ENCODE measurements at places on chromosomes 7 and 10.
A peak's percentile ranks its signal among the peaks of the same experiment; 100 is the strongest.

- no peak for DNase-seq
Observed at GRCh38 chr10:122172361-122173008, 98.6 kb upstream of the BTBD16 start.

- DNase-seq = no peak
Observed at GRCh38 chr7:134706468-134706867, 59.8 kb downstream of the BPGM start.

DNA sequence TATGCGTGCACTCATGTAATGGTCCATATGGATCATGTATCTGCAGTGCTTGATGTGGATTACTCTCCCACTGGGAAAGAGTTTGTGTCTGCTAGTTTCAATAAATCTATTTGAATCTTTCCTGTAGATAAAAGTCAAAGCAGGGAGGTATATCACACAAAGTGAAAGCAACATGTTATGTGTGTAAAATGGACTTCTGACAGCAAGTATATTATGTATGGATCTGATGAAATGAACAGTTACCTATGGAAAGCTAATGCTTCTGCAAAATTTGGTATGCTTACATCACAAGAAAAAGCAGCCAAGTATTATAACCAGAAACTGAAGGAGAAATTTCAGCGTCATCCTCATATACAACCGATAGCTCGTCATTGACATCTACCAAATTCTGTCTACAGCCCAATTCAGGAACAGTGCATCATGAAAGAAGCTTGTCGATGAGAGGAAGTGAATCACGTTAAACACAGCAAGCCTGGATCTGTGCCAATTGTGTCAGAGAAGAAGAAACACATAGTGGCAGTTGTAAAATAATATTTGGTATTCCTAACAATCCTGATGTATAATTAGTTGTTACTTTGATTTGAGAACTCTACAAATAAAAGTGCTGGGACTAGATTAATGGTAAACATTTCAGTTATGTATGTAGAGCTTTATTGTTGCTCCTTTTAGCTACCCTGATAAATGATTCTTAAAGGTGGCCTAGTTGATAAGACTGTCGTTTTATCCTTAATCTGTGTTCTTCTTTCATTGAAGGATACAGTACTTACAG, 14.2 kb upstream of the SYPL1 start:
- peak; percentile 10 for DNase-seq

GRCh38 chr10:69247313-69247710, 27.2 kb downstream of the HKDC1 start:
- no peak for DNase-seq

- DNase-seq = no peak
Observed at GRCh38 chr10:28945959-28946358, 268.6 kb downstream of the BAMBI start.

GRCh38 chr7:151837285-151838042, 39.5 kb downstream of the PRKAG2 start:
- DNase-seq = no peak

DNA sequence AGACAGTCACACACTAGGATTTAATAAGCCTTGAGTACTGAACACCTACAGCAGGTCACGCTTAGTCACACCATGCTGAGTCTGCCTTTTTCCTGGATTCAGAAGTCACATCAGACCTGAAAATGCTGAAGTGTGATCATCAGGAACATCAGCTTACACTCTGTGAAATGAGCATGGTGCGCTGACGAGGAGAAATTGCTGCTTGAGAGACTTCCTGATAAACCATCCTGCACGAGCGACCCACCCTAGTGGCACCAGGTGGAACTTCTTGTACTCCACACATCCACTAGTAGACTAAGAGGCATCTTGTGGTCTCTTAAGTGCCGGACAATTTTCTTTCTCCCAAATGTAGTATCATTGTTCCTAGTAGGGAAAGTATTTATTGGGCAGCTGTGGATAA, 51.8 kb upstream of the MRLN start:
- no peak for DNase-seq

DNA sequence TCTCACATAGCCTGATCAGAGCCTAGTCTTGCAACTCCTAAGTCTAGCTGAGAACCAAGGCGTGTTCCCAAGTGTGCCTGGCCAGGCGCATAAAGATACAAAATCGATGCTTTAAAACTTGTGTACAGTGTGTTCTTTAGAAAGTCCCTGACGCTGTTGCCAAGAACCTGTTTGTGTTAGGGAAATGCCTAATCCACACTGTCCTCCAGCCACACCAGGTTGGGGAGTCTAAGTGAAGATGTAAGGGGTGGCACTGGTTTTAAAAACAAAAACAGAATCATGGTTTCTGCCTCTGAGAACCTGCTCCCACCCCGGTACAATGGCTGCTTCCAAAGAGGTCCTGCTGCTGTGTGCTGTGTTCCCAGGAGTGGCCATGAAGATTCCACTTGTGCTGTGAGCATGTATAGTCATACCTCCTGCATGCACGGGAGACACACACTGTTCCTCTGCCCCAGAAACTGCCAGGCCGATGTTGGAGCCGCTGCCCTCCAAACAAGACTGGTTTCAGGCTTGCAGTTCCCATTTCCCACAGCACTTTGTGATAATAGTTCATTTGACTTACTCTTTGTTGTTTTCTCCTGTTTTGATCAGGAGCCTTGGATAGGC, 88.5 kb downstream of the CCNY start:
- DNase-seq = no peak

- DNase-seq = no peak
Observed at GRCh38 chr10:34641913-34642558, 173.1 kb downstream of the PARD3 start.

DNA sequence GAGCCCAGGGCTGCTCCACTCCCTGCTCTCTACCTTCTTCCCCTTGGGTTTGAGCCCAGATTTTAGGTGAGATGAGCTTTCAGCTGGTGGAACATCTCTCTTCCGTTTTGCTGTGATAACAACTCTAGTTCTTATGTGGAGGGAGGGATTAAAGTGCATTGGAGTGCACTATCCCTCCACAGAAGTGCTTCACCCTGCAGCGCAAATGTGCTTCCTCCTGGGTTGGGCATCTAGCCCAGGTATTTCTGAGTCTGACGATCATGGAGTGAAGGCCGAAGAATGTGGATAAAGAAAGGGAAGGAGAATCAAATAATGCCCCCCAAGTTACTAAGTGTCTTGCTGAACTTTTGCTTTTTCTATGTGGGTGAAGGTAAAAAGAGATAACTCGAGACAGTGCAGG, 157.4 kb downstream of the CACNB2 start:
- DNase-seq = no peak

DNA sequence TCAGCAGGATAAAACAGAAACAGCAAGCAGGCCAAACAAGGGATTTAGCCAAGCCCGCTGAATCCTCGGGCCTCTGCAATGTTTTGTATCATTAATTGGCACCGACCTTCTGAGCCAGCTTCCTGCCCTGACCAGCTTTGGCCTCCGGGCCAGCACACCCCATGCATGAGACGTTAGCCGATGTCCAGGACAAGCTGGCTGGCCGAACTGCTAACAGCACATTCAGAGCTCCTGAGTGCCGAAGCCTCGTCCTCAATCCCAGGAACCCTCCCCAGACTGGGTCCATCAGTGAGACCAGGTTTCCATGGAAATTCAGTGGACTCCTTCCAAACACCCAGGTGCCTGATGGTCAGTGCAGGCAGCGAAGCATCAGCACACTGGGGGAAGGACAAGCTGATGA, 134.3 kb upstream of the PFKP start:
- no peak for DNase-seq

- no peak for DNase-seq
Observed at GRCh38 chr10:6721964-6722615, 142.0 kb upstream of the PRKCQ start.

DNA sequence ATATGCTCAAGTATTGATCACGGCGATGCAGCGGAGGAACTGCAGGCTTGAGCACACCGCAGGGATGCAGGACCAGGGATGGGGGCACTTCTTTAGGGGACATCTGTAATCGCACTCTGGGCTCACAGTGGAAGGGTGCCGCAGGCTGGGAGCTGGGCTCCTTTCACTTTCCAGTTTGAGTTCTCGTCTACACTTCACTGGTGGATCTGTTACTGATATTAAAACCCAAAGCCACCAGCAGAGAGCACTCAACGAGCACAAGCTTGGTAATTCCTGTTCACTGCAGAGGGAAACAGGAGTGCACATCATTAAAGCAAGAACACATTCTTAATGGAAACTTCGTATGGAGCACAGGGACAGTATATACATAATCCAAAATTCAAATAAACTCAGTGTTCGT, 91.3 kb downstream of the PARD3 start:
- no peak for DNase-seq

DNA sequence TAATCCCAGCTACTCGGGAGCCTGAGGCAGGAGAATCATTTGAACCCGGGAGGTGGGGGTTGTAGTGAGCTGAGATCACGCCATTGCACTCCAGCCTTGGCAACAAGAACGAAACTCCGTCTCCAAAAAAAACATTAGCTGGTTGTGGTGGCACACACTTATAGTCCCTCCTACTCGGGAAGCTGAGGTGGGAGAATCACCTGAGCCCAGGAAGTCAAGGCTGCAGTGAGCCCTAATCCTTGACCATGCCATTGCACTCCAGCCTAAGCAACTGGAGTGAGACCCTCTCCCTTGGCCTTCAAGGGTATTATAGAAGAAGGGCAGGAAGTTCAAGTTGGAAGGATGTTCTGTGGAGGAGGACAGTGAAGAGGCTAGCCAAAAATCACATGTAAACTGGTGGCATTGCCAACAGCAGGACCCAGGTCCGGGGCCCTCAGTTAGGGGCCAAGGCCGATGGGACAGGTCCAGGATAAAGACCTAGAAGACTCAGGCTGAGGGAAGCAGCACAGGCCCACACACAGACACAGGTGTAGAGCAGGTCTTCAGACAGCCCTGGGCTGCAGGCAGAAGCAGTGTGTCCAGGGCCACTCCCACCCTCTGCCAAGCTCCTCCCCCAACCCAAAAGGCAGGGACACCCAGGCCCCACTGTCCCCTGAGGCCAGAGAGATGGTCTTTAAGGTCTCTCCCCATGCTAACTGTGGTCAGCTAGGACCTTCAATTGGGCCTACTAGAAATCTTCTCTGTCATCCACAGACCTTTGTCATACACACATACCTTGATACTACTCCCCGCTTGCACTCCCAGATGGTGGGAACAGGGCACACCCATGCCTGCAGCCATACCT, 8.4 kb upstream of the SAMD8 start:
- DNase-seq = no peak

GRCh38 chr7:362402-363096, 72.6 kb downstream of the FOXL3 start:
- no peak for DNase-seq

GRCh38 chr10:67725567-67725966, 29.6 kb upstream of the CTNNA3 start:
- DNase-seq = no peak

- no peak for DNase-seq
Observed at GRCh38 chr10:14466257-14466656, 135.5 kb upstream of the FRMD4A start.

DNA sequence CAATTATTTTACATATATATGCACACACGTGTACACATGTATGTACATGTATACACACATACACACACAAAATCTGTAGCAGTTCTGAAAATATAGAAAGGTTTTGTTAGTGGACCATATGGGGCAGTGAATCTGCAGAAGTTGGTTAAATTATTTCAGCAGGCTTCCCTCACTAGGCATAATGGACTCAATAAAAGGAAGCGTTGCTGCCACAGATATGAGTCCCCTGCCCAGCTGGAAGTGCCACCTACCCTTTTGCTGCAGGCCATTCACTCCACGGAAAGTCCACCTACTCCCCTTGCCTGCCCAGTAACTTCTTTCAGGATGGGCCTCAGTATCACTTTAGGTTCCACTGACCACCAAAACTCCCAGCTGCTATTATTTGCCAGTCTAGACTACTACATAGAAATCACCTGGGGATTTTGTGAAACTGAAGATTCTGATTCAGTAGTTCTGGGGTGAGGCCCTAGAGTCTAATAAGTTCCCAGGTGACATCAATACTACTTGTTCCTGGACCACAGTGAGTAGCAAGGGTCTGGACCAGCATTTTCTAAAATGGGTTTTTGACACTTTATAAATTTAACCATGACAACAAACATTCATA, 29.3 kb upstream of the CROT start:
- DNase-seq = no peak

DNA sequence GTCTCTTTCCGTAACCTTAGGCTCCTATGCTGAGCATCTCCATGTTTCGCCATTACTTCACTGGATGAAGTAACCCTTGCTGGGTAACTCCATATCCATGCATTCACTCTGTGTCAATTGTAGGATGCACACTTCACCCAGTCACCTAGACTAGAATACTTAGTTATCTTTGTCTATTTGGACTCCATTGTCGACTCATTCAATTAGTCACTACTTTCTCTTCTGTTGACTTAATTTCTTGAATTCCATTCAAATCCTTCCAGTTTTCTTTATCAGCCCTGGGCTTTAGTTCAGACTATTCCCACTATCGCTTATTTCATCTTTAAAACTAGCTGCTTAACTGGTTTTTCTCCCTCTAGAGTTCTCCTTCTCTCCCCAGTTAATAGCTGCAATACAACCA, 111.3 kb upstream of the TNS3 start:
- DNase-seq = no peak

DNA sequence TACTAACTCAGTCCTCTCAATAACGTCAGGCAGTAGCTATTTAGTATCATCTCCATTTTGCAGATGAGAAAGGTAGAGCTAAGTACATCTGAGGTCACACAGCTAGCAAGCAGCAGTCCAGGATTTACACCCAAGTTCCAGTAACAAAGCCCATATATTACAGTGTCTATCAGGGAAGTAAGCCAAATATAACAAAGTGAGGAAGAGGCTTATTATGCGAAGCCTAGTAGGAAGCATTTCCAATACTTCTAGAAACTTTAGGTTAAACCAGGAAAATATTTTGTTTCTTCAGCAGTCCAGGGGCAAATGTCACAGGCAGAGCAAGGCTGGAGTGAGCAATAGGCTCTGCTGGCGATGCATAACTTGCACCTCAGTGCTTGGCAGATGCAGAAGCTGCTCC, 53.9 kb downstream of the NOC3L start:
- no peak for DNase-seq

GRCh38 chr10:87090779-87091178, 3.9 kb downstream of the GLUD1 start:
- DNase-seq = no peak

DNA sequence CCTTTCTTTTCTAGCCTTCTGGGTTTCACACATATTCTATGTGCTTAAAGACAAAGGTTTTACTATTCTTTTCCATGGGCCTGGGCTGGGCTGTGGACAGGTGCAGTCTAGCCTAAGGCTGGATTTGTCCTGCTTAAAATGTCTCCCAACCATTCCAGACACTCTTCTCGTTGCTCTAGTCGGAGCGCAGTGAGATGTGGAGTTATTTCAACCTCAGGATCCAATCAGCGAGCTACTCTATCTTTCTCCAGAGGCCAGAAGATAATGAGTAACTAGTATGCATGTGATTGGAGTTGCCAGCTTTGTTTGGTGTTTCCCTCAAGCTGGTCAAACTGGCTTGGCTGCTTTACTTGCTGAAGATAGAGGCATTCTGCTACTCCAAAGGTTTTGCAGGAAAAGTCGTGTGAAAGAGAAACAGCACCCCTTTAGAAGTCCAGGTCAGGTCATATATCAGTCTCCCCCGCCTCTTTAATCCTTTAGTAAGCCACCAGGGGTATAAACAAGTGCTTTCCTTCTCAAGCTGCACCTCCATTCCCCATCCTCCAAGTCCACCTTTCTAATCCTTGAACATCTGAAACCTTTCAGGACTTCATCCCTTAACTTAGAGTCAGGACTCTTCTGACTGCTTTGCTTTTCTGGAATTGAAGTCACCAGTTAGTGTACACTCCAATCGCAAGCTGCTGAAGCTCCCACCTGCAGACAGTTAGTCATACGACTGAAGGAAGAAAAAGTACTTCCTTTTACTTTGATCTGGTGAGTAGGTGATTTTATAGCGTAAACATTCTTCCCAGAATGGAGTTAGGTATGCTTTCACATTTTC, 78.8 kb downstream of the DNMBP start:
- no peak for DNase-seq

- no peak for DNase-seq
Observed at GRCh38 chr7:50477640-50478039, 27.5 kb upstream of the FIGNL1 start.

All from activated T-helper 9 cell treated with anti-CD3 and anti-CD28 coated beads, Interleukin-2, amount 50 U/mL, for 16 hours (primary cell).